ENCODE measurements at places on chromosomes 3 and 15.

- no peak for DNase-seq
Observed at GRCh38 chr3:192899540-192899982, 18.1 kb downstream of the MB21D2 start.

- no peak for DNase-seq
Observed at GRCh38 chr3:53402326-53402725, 55.0 kb upstream of the DCP1A start.

- no peak for DNase-seq
Observed at GRCh38 chr3:125271127-125271526, 58.6 kb upstream of the SLC12A8 start.

GRCh38 chr3:72728958-72729467, 119.2 kb downstream of the SHQ1 start:
- DNase-seq = no peak

DNA sequence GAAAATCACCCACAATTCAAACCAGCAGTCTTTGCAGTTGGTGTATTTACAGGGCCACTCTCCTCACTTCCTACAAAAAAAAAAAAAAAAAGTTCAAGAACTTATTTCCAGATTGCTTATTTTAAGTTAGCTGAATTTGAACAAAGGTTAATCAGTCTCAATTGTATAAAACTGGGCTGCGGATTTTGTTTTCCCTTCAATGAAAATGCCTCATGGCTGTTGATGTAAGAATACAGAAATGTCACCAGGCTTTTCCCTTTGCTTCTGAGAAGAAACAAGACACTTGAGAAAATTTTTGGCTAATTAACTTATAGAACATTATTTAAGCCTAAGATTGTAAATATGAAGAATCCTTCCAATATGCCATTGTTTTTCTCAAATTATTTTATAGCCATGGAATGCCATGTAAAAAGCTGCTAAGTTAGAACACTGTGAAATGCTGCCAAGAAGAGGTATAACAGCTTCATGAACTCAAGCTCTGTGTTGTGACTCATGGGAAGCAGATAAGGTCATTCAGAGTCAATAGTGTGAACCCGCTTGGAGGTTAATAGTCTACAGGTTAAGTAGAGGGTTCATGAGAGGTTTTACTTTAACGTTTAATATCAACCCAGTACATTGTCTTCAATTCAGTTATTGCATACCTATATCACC, 84.3 kb upstream of the ABI3BP start:
- no peak for DNase-seq

DNA sequence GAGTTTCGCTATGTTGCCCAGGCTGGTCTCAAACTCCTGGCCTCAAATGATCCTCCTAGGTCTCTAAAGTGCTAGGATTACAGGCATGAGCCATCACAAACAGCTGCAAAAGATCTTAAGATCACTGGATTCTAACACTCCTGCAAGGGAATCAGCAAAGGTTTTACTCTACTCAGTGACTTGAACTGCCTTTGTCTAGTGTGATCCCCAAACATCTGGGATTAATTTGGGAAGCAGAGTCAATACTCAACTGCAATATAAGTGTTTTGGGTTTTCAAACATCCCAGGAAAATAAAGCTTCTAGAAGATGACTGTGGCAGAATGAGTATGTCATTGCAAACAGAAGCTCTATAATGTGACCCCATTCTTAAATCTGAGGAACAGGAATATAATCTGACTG, 7.2 kb downstream of the SPG21 start:
- DNase-seq = no peak

DNA sequence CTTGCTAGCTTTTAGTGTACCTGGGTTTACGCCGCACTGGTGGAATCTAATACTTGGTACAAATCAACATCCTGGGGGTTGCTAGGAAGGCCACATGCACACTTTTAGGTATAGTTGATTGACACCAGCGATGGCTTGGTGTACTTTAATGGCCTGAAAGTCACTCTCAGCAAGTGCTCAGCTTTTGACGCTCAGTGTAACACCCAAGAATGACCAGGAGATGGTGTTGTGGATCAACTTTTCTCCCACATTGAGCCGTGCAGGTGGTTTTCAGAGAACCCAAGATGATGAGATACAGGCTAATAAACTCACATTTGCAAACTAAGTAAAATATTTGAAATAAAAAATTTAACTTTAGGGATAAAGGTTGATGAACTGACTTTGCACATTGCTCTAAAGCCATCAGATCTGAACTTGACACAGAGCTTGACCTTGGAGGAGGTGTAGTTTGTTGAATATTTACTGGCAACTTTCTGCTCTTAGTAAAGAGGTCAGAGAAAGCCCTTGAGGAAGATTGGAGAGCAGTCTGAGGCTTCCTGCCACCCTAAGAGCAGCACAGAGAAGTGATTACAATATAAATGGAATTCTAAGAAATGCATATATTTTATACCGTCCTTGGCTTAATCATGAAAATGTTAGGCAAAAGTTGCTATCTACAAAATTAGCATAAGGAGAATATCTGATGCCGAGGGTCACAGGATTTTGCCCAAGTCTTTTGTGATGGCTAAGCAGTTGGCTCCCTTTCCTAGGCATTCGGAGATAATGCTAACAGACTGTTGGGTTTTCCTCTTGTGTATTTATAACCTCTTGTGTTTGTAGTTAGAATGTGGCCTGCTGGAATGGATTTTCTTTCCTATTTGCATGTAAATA, 143.4 kb upstream of the RASGRP1 start:
- no peak for DNase-seq

DNA sequence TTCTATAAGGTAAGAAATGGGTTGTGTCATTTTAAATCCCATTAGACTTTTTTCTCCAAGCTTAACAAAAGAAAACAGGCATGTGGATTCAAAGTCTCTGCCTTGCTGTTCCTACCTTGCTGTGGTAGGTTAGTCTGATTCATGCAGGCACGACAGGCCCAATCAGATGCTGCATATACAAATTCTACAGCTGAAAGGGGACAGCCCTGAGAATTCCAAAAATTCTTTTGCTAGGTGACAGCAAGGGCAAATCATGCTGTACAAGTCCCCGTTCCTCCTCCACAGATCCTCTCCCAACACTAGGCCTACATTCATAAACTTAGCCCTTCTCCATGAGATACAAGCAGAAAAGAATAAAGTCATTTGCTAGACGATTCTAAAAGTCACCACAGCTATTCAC, 161.2 kb upstream of the THBS1 start:
- no peak for DNase-seq

DNA sequence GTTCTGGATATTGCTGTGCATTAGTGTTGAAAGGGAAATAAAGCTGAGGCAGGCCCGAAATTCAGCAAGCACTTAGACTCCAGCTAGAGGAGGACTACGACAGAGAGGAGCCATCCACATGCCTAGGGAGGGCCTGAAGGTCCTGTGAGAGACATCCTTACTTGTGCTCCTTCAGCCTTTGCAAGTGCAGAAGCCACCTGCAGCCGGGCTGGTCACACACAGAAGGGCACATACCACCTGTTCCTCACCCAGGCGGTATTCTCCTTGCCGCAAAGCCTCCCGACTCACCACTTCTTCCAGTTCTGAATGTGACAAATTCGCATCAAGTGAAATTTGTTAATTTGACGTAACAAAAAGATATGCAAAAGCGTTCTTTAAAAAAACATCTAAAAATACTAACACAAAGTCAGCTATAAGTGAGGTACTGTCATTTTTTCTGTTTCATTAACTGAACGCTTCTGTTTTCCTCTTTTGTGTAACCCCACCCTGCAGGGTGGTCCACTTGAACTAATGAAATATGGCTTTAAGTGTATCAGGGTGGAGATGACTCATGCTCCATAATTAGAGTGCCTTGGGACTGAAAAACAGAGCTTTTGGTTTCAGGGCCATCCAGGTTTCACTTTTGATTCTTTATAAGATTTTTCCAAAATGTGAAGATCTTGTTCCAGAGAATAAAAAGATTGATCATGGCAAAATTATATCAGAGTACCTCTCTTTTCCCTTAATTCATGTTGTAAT, 467.9 kb upstream of the ATP11B start:
- DNase-seq = no peak

DNA sequence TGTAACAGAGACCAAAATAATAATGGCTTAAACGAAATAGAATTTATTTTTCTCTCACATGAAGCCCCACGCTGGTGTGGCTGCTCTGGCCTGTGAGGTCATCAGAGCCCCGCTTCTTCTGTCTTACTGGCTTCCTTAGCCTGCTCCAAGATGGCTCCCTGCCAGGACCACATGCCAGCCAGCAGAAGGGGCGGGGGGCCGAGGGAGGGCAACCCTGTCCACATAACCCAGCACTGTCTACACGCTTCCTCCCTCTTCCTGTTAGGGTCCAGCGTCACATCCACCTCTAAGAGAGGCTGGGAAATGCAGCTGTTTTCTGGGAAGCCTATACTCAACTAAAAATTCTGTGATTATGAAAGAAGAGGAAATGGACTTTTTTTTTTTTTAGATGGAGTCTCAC, 107.9 kb upstream of the DLG1 start:
- DNase-seq = no peak

- DNase-seq = no peak
Observed at GRCh38 chr3:191314109-191314728, 15.0 kb upstream of the CCDC50 start.

DNA sequence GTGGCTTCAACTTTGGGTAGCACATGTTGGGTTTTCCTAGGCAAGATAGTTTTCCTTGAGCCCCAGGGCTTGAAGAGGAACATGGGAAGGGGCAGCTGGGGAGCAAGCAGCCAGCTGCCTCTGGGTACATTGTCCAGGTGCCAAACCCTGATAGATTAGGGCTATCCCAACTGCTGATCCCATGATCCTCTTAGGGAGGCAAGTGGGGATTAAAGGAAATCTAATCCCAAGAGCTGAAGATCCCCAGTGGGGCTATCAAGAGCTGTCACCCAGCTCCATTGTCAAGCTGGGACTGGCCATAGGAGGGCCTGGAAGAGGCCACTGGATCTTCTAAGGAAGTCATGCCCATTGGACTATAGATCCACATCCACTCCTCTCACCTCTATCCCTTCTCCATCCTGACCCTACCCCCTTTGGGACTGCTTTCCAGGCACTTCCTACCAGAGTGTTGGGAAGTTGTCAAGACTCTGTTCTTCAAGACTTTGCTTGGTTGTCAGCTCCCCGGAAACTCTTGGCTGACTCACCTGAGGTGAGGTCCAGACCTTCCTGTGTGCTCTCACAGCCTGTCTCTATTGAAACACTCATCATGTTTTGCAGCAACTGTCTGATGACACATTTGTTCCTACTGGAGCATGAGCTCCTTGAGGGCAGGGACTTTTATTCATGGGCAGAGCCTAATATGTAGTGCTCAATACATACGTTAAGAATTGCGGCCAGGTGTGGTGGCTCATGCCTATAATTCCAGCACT, 5.9 kb downstream of the CAMK2N2 start:
- peak; percentile 76 for DNase-seq

GRCh38 chr3:121896823-121897222, 2.6 kb downstream of the SLC15A2 start:
- no peak for DNase-seq

DNA sequence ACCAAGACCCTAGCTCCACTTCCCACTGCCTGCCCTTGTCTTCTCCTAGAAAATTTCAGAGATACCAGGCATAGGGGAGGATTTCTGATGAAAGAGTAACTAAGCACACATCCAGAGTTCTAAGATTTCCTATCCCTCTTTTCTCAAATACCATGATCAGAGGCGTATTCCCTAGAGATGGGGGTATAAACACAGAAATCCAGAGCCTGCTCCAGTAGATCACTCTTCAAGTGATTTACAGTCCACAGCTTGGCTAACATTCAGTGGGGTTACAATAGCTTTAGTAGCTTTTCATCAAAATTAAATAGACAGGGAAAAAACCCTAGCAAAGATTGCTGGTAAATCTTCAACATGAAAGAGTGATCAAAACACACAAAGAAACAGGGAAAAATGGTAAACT, 800.7 kb upstream of the GRM7 start:
- DNase-seq = no peak

GRCh38 chr3:106376016-106376570, 507.3 kb upstream of the CBLB start:
- DNase-seq = no peak

DNA sequence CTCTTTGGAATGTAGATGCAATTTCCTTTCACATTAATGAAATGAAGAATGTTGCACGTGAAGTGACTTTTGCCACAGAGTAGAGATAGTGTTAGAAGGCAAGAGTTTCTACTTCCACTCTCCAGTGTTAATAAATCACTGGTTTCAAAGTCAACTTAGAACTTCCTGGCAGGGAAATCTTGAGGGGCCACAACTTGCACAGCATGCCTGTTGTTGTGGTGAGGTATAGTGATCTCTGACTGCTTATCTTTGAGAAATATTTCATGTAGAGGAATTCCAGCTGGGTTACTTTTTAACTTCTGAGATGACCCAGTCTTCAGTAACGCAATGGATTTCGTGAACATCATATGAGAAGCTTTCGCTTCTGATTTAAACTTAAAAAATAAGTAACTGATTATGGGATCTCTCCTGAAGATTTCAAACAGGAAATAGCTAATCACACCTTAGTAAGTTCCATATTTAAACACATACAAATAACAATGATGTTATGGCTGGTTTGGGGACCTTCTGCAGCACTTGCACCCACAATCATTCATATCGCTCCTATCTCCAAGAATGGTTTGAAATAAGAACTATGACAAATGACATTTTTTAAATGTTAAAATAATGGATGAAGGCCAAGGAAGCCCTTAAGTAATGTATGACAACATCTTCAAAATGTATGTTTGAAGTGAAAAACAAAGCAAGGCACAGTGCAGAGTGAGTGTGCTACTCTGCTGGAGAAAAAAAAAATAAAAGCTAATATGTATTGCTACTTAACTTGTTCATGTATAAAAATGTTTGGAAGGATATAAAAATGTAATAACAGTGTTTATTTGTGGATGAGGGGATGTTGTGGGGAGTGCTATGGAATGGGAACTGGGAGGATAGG, 726.5 kb upstream of the NECTIN3 start:
- no peak for DNase-seq

GRCh38 chr3:151268267-151269235, 9.8 kb downstream of the P2RY14 start:
- no peak for DNase-seq

- no peak for DNase-seq
Observed at GRCh38 chr15:42800731-42801474, 64.0 kb upstream of the CDAN1 start.

GRCh38 chr3:170602556-170602955, 16.7 kb upstream of the SLC7A14 start:
- no peak for DNase-seq

DNA sequence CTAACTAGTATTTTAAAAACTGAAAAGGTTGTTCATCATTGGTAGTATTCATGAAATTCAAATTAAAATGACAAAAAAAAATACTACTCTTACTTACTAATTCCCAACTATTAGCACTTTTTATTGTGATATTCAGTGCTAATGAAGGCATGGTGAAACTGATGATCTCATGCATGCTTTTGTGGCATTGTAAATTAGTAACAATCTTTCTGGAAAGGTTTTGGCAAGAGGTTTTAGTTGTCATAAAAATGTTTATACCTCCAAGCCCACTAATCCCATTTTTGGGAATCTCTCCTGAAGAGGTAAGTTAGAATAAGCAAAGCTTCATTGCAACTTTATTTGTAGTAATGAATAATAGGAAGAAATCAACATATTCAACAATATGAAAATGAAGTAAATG, 53.0 kb downstream of the LYSMD4 start:
- DNase-seq = no peak

- DNase-seq = no peak
Observed at GRCh38 chr3:187618722-187619121, 51.5 kb downstream of the SST start.

DNA sequence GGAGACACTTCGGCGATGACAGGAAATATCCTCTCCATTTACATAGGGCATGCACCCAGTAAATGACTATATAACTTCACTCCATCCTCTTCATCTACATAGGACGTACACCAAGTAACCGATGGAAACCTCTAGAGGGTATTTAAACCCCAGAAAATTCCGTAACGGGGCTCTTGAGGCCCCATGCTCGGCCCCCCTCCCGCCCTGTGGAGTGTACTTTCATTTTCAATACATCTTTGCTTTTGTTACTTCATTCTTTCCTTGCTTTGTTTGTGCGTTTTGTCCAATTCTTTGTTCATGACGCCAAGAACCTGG, 7.5 kb upstream of the FAM107A start:
- DNase-seq = no peak

Data from H54 (cell line).